ENCODE measurements at places on chromosomes 3 and 15. TPM values are rescaled to one million over a fixed set of nuclear protein-coding genes. Genes with fewer than 3 reads are reported as not detected.

The CRYBG3 gene
- 11.7 TPM for polyA plus RNA-seq

The KNG1 gene
- not detected for polyA plus RNA-seq

The MED12L gene
- 0.08 TPM for polyA plus RNA-seq

The ILDR1 gene
- polyA plus RNA-seq: not detected

The MME gene
- 9.6 TPM for polyA plus RNA-seq

The DPPA2 gene
- not detected for polyA plus RNA-seq

The ZNF501 gene
- polyA plus RNA-seq: 2.9 TPM

The OXTR gene
- 0.22 TPM for polyA plus RNA-seq

The ARID3B gene
- 1.9 TPM for polyA plus RNA-seq

The TM4SF4 gene
- polyA plus RNA-seq: not detected

The SLC24A5 gene
- not detected for polyA plus RNA-seq

The CDC25A gene
- 0.57 TPM for polyA plus RNA-seq

The CEP19 gene
- 0.57 TPM for polyA plus RNA-seq

The OR4M2 gene
- not detected for polyA plus RNA-seq

The NCKIPSD gene
- polyA plus RNA-seq: 11.5 TPM

The CHRFAM7A gene
- polyA plus RNA-seq: 1.6 TPM

The GOLGA8F gene
- polyA plus RNA-seq: not detected

The PROS1 gene
- 44.4 TPM for polyA plus RNA-seq

The SCAMP5 gene
- 0.91 TPM for polyA plus RNA-seq

The CPA3 gene
- not detected for polyA plus RNA-seq

The WNT5A gene
- polyA plus RNA-seq: 0.35 TPM

The COL8A1 gene
- 4.9 TPM for polyA plus RNA-seq

The CPNE9 gene
- 0.04 TPM for polyA plus RNA-seq

The SLC35G2 gene
- 2.5 TPM for polyA plus RNA-seq

The PAQR5 gene
- 0.91 TPM for polyA plus RNA-seq

The LARP6 gene
- polyA plus RNA-seq: 18.9 TPM

The CSPG4 gene
- 8.5 TPM for polyA plus RNA-seq

The TLR9 gene
- polyA plus RNA-seq: 0.23 TPM

The ERC2 gene
- polyA plus RNA-seq: 0.76 TPM

The MRAS gene
- 112 TPM for polyA plus RNA-seq

The CCR9 gene
- polyA plus RNA-seq: not detected

The GABRR3 gene
- not detected for polyA plus RNA-seq

The ZNF620 gene
- polyA plus RNA-seq: 2.5 TPM

The ARGFX gene
- not detected for polyA plus RNA-seq

The RTP3 gene
- not detected for polyA plus RNA-seq

The CNTN6 gene
- not detected for polyA plus RNA-seq

The SNX1 gene
- 41.4 TPM for polyA plus RNA-seq

The CNTN4 gene
- 0.30 TPM for polyA plus RNA-seq

The CXCR6 gene
- polyA plus RNA-seq: 0.28 TPM

The NR1I2 gene
- polyA plus RNA-seq: not detected

The MPI gene
- 44.2 TPM for polyA plus RNA-seq

The ZDHHC23 gene
- polyA plus RNA-seq: 3.9 TPM

The KCNMB2 gene
- 0.37 TPM for polyA plus RNA-seq

The SCN11A gene
- polyA plus RNA-seq: not detected

The CCK gene
- polyA plus RNA-seq: not detected

The ZNF80 gene
- polyA plus RNA-seq: not detected

The IQCB1 gene
- polyA plus RNA-seq: 6.3 TPM

The DAZL gene
- not detected for polyA plus RNA-seq

The PP2D1 gene
- not detected for polyA plus RNA-seq

The IGDCC3 gene
- polyA plus RNA-seq: 0.07 TPM

All from heart left ventricle (tissue), 16 donors.